Type B pancreatic cell (in vitro differentiated cells): ENCODE measurements at places on chromosomes 6 and 20. TPM values are rescaled to one million over a fixed set of nuclear protein-coding genes. Genes with fewer than 3 reads are reported as not detected.

DNA sequence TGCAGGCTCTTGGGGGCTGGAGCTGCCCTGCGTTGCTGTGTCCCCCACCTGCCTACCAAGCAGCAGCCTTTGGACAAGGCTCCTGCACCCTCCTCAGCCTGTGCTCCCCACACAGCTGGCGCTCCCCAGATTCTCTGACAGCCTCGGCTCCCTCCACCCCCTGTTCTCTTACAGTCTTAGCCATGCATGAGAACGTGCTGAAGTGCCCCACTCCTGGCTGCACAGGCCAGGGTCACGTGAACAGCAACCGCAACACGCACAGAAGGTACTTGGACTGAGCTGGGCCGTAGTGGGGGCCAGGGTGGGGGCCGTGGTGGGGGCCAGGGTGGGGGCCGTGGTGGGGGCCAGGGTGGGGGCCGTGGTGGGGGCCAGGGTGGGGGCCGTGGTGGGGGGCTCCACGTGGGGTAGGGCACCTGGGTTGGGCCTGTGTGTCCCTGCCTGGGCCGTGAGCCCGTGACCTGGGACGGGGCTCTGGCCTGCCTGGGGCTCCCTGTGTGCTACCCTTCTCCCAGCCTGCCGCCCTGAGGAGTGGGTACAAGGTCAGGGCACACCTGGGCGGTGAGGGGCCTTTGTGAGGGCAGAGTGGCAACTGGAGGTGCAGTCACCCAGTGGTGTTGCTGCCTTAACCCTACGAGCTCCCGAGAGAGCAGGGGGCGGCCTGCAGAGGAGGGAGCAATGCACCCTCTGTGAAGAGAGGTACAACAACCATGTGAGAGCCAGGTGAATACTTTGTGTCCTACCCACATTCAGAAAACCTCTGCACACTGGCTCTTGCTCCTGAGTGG lies 43.5 kb upstream of the PCMTD2 start:
- DNase-seq, result no peak

- DNase-seq, result no peak
These were observed 144.7 kb downstream of the QRSL1 start for GRCh38 chr6:106773996-106774629.

DNA sequence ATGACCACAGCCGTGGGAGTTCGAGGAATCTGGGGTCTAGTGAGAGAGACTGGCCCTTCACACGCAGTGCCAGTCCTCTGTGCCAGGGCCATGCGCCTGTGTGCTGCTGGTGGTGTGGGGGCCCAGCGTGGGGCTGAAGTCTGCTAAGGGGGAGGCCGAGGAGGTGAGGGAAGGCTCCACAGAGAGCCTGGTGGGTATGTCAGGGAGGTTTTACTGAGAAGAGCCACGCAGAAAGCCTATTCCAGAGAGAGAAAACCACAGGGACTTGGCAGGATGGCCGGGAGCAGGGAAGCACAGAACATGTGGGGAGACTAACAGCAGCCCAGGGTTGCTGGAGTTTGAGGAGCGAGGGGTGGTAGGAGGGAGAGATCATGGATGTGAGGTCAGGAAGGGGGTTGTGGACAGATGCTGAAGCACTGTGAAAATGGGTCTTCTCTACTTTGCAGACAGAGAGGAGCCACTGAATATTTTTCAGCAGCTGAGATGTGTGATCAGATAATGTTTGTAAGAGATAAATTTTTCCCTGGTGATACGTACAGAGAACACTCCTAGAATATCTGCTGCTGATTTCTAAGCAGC lies 35.3 kb downstream of the DUSP22 start:
- DNase-seq, result no peak

DNA sequence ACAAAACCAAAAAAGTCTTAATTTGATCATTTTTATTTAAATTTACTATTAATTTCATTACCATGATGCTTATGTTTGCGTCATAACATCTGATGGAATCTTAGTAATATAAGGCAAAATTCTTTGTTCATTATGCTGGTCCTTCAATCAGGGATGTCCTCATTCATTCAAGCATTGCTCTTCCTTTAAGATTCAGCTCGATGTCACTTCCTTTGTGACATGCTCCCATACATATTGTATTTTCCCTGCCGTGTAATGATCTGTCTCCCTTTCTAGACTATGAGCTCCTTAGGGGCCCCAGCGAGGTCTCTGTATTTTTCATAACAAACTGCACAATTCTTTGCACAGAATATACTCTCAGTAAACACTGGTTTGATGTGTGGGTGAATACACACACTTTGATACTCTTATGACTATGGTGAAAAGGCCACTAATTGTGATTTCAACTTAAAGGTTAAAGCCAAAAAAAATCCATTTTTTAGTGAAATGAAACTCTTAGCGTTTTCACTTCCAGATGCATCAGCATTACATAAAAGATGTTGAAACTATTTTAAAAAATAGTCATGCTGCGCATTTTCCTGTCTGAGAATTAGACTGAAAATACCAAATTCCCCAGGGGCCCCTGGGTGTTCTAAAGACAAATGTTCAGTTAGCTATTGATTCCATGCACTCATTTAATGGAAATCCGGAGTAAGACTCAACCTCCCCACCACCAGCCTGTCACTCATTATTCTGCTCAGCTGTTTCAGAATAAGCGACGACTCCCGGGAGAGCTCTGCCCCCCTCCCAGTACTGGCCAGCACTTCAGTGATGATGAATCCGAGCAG lies 169.7 kb downstream of the ATXN1 start:
- no peak for DNase-seq

DNA sequence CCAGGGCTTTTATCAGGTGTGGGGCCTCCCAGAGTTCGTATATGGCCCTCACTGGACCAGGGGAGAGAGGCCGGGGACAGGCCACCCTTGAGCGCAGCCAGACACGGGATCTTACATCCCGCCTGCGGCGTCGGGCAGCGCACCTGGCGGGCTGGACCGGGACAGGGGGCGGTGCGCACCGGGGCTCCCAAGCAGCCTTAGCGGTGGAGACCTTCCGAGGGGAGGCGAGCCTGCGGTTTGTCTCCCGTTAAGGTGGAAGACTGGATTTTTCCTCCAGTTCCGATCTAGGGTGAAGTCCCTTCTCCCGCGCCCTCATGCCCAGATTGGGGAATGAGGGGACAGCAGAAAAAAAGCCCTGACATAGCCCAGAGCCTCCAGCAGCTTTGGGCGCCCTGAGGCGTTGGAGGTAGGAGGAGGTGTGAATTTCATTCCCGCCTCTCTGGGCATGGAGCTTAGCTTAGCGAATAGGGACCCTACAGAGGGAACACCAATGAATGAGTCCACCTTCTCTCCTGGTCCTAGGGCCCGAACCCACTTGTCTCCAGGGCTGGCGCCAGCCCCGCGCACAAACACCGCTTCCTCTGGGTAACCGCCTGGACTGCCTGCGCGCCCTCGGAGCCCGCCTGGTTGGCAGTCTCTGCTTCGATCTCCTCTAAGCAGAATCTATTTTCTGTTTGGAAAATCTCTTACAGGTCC lies 6.7 kb upstream of the LAMP5 start:
- DNase-seq, result no peak

Gene APOBEC2
- total RNA-seq, result 0.64 and 1.5 TPM in 2 replicates

Gene SULF2
- 89.0 and 146 TPM in 2 replicates for total RNA-seq

Gene CTCFL
- 0.07 TPM in 2 replicates for total RNA-seq
